ENCODE measurements at places on chromosomes 1 and 21. TPM values are rescaled to one million over a fixed set of nuclear protein-coding genes. Genes with fewer than 3 reads are reported as not detected.

DNA sequence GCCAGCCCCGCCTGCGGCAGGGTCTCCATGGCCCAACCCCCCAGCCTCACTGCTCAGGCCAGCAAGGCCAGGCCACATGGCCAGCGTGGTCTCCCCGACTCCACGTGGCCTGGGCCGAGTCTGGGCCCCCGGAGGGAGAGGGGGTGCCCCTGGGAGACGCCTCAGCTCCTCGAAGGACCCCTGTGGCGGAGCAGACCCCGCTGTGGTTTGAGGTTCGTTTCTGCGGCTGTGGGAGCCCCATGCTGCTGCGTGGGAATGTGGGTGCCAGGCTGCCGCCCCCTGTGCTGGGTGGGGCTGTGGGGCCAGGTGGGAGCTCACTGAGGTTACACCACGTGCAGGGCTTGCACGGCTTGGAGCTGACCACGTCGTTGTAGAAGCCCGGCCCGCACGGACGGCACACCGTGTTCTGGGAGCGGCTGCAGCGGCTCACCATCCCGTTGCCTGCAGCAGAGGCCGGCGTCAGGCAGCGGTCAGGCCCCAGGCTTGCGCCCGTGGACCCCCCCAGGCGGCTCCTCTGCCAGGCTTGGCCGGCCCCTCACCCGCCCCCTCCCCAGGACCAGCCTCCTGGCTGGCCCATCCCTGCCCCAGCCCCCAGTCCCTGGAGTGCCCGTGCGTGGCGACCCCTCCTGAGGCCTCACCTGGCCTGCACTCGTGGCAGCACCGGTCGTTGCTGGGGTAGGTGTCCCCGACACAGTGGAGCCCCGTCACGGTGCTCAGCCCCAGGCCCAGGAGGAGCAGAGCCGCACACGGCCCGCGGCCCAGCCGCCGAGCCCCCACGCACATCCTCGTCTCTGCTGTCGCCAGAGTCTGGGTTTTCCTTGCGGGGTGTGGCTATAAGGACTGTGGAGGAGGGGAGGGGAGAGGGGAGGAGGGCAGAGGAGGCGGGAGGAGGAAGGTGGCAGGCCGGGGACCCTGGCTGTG is at the start of gene TNFRSF4:
TNFRSF4 (minus strand) TSS at position 809 of the 921 bp plus-strand sequence; CDS start at position 783, 26 bp downstream.
- peaks cover 11% of the 10 kb centered on the region for H3K36me3 ChIP-seq
- H3K27me3 ChIP-seq = no peaks in the 10 kb centered on the region
- no peaks in the 10 kb centered on the region for H3K4me1 ChIP-seq
- H3K4me3 ChIP-seq = no peak within 1 kb of the TSS
- DNase-seq = no peak

Gene ZNF695
- not detected for total RNA-seq

Gene CD101
- total RNA-seq = 0.46 TPM

DNA sequence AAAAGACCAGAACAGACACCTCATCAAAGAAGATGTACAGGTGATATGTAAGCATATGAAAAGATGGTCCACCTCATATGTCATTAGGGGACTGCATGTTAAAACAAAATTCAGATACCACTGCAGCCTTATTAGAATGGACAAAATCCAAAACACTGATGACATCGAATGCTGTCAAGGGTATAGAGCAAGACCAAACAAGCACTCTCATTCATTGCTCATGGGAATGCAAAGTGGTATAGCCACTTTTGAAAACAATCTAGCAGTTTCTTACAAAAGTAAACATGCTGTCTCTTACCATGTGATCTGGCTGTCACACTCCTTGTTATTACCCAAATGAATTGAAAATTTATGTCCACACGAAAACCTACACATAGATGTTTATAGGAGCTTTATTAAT is 426.6 kb upstream of the ESRRG start:
- no peaks in the 10 kb centered on the region for H3K36me3 ChIP-seq
- no peak overlapping the region for H3K27ac ChIP-seq
- no peaks in the 10 kb centered on the region for H3K27me3 ChIP-seq

GRCh38 chr1:66315671-66316070 is 218.3 kb upstream of the SGIP1 start:
- H3K4me1 ChIP-seq = peaks cover 12% of the 10 kb centered on the region
- no peak overlapping the region for H3K27ac ChIP-seq
- DNase-seq = no peak
- H3K27me3 ChIP-seq = no peaks in the 10 kb centered on the region

DNA sequence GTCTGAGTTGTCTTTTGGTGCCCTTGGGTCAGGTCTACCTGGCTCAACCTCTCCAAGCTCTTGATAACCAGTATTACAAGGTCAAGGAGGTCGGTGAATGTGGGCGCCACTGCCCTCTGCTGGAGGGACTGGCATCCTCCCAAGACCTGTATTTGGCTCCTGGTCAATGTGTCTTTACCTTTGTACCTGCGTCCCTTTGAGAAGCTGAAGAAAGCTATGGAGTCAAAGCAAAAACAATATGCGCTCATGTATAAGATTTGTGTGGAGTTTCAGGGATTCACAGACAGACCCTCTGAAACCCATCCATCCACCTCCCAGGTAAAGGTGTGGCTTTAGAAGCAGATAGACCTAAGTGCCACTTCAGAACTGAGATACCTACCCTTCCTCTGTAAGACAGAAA is 61.8 kb upstream of the NBL1 start:
- H3K4me3 ChIP-seq = no peak overlapping the region
- no peak overlapping the region for H3K27ac ChIP-seq
- H3K27me3 ChIP-seq = no peaks in the 10 kb centered on the region
- peak; percentile 30 for DNase-seq
- no peaks in the 10 kb centered on the region for H3K36me3 ChIP-seq

DNA sequence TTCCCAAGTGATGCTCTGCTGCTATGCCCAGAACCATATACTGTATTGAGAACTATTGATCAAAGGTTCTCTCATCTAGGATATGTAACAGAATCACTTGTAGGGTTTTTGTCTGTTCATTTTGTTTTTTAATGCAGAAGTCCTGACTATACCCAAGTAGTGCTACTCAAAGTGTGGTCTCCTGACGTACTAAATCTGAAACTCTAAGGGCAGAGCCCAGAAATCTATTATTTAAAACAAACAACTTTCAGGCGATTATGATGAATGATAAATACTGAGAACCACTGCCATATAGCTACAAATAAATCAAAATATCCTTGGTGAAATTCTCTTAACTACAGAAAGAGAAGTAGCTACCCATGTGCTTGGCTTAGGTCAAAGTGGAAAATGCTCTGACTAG is 10.1 kb downstream of the ZZZ3 start:
- no peak overlapping the region for H3K4me3 ChIP-seq
- no peaks in the 10 kb centered on the region for H3K4me1 ChIP-seq
- DNase-seq = no peak
- no peaks in the 10 kb centered on the region for H3K36me3 ChIP-seq
- H3K27ac ChIP-seq = no peak overlapping the region

GRCh38 chr1:203028784-203029553 is 2.7 kb downstream of the PPFIA4 start:
- H3K27me3 ChIP-seq = no peaks in the 10 kb centered on the region
- H3K4me3 ChIP-seq = no peak overlapping the region
- no peak for DNase-seq

DNA sequence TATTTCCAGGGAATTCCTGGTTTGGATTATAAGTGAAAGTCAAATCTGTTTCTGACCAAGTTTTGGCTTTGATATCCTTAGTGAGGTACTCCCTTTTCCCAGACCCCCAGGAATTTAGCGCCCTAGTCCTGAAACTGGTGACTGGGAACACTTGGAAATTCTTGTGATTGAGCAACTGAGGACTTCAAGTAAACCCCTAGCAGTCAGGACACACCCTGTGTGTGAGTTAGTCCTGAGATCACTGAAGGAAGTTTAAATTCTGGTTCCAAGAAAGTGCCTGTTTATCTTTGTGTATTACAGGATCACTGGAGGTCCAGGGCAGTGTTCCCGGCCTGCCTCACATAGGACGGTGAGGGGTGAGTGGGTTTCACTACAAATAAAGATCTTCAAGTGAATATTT is 95.1 kb upstream of the F3 start:
- no peaks in the 10 kb centered on the region for H3K36me3 ChIP-seq
- H3K4me3 ChIP-seq = no peak overlapping the region
- no peaks in the 10 kb centered on the region for H3K4me1 ChIP-seq
- DNase-seq = no peak
- H3K27me3 ChIP-seq = no peaks in the 10 kb centered on the region

GRCh38 chr1:4626061-4626460 is 28.3 kb upstream of the AJAP1 start:
- DNase-seq = peak; percentile 37
- H3K27me3 ChIP-seq = no peaks in the 10 kb centered on the region
- H3K4me1 ChIP-seq = no peaks in the 10 kb centered on the region
- H3K27ac ChIP-seq = no peak overlapping the region

DNA sequence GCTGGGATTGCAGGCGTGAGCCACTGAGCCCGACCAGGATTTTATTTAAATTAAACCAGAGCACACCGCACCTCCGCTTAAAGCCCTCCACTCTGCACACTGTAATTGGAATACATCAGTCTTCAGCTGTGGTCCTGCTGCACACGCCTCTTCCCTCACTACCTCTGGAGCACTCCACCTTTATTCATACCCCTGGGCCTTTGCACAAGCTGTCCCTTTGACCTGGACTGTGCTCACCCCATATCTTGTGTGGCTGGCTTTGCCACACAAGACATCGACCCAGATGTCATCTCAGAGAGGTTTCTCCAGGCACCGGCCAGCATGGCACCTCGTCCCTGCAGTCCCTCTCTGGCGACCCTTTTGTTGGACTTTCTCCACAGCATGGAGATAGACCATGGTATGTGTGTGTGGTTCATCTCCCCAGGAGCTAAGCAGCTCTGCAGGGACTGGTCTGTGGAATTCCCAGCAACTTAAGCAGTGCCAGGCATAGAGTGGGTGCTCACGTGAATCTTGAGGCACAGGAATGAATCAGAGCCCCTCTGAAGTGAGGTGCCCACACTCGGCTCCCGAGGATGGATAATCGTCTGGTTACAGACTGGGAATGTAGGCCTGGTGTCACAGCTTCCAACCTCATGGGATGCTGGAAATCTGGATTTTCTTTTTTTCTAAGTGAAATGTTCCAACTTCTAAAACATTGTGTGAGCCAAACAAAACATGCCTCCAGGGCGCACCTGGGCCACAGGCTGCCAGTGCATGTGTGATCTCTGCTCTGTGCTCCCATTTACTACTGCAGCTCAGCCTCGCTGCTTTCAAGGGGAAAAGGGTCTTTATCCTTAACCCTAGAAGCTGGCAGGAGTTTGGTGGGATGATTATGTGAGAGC is 61.9 kb downstream of the EVA1C start:
- no peaks in the 10 kb centered on the region for H3K36me3 ChIP-seq
- H3K4me3 ChIP-seq = no peak overlapping the region
- H3K27ac ChIP-seq = no peak overlapping the region
- H3K27me3 ChIP-seq = no peaks in the 10 kb centered on the region
- H3K4me1 ChIP-seq = no peaks in the 10 kb centered on the region

GRCh38 chr1:207848234-207848633 is 62.7 kb downstream of the CD34 start:
- H3K36me3 ChIP-seq = no peaks in the 10 kb centered on the region
- DNase-seq = peak; percentile 82
- no peak overlapping the region for H3K4me3 ChIP-seq
- peak overlapping the region; percentile 12 for H3K27ac ChIP-seq

DNA sequence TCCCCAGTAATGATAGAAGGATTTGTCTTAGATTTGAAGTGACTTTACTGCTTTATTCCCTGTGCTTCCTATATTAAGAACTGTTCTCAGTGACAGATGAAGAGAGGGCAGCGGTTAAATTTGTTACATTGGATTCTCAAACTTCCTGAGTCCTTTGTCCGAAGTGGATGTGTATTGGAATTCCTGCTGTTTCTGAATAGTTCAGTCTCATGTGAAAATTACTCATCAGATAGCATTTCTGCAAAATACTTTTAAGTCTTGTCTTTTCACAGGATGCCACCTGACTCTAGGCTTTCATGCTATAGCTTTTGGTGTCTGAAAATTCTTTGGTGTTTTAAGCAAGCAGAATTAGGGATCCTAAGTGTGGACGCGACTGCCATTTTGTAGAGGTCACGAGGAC is 83.6 kb downstream of the PRDM2 start:
- H3K4me1 ChIP-seq = no peaks in the 10 kb centered on the region
- no peak overlapping the region for H3K27ac ChIP-seq
- DNase-seq = no peak
- no peaks in the 10 kb centered on the region for H3K27me3 ChIP-seq
- H3K36me3 ChIP-seq = peaks cover 8% of the 10 kb centered on the region
- H3K4me3 ChIP-seq = no peak overlapping the region

DNA sequence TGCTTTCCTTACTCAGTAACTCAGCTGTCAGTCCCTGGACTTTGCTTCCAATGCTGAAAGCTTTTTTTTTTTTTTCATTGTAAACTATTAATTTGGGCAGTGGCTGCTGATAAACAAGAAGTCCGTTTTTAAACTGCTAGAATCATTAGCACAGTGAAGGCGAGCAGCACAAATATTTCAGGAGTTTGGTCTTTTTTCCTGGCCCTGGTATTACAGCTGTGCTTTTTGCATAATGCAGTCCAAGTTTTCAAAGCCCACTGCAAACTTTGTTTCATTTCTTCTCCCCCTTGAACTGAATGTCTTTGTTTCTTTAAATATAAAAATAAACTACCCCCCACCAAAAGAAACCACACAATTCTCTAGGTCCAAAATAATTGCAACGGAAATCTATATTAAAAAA is 6.6 kb downstream of the GLIS1 start:
- H3K27ac ChIP-seq = no peak overlapping the region
- H3K4me3 ChIP-seq = no peak overlapping the region
- no peak for DNase-seq

Gene FCGR2B
- 23.0 TPM for total RNA-seq

- H3K27ac ChIP-seq = no peak overlapping the region
- H3K36me3 ChIP-seq = no peaks in the 10 kb centered on the region
- DNase-seq = no peak
- no peaks in the 10 kb centered on the region for H3K27me3 ChIP-seq
Measured at GRCh38 chr21:34724131-34724856, 55.5 kb downstream of the CLIC6 start.

DNA sequence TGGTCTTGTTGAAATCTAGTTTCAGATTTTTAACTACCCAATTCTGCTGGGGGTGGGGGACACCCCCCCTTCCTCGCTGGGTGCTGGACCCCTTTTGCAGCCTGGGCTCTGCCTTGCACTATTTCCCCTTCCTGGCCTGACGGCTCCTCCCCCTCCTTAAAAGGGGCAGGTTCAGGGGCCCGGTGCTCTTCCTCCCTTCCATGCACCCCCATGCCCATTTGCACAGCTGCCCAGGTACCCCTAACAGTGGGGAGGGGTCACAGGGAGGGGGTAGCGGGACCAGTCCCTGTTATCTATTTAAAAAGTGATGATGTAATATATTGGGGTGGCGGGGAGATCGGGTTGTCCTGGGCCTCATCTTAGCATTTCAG is 15.3 kb downstream of the ZBTB7B start:
- H3K4me3 ChIP-seq = no peak overlapping the region
- H3K27me3 ChIP-seq = no peaks in the 10 kb centered on the region
- H3K36me3 ChIP-seq = peaks cover 21% of the 10 kb centered on the region
- H3K4me1 ChIP-seq = no peaks in the 10 kb centered on the region
- H3K27ac ChIP-seq = peak overlapping the region; percentile 69
